ENCODE measurements at places on chromosomes 4 and X.

DNA sequence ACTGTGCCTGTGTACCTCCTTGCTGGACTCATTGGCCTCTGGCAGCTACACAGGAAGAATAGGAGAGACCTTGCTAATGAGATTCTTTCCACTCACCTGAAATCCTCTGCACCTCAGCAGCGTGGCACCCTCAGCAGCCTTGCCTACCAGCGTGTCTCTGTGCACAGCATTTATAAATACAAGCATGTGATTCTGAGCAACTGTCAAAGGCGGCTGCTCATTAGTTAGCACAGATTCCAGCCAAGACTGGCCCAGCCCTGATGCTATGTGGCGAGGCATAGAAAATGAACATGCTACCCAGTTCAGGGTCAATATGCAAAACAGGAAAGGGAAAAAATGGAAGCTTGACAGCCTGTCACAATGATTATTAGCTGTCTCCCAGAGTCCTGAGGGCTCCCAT lies 298.0 kb downstream of the C4orf33 start:
- DNase-seq = no peak

GRCh38 chr4:156547891-156548290 lies 423.7 kb downstream of the PDGFC start:
- no peak for DNase-seq

DNA sequence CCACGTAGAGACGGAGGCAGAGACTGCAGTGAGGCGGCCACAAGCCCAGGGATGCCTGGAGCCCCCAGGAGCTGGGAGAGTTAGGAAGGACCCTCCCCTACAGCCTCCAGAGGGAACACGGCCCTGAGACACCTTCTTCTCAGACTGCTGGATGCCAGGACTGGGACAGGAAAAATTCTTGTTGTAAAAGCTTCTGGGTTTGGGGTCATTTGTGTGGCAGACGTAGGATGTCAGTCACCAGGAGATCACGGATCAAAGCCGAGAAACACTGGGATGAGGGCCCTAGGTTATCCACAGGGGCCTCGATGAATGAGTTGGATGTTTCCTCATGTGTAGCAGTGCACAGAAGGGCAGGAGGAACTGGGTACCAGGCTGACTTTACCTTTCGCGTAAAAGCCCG lies 163.7 kb downstream of the SHOX start:
- DNase-seq = no peak

GRCh38 chr4:137610960-137611359 lies 78.7 kb upstream of the PCDH18 start:
- DNase-seq = no peak

DNA sequence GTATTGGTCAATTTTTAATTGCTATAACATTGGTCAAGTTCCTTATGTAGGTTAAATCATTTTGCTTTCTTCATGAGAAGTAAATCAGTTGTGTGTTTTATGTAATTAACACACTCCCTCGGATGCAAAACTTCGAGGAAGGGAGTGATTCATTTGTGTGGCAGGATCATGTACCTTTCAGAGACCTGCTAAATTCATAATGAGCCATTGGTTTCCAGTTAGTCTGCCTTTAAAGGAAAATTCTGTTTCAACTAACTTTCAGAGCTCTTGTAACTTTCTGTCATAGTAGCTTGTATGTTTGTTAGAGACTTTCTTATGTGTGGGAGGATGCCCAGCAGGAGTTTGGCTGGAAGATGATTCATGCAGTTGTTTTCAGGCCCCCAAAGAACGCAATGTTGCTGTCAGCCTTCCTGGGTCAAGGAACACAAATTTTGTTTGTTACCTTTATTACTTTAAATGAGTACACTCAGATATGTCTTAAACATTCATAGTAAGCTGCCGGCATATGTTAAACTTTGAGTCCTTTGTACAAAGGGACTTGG lies 72.1 kb downstream of the GPR101 start:
- DNase-seq = no peak

DNA sequence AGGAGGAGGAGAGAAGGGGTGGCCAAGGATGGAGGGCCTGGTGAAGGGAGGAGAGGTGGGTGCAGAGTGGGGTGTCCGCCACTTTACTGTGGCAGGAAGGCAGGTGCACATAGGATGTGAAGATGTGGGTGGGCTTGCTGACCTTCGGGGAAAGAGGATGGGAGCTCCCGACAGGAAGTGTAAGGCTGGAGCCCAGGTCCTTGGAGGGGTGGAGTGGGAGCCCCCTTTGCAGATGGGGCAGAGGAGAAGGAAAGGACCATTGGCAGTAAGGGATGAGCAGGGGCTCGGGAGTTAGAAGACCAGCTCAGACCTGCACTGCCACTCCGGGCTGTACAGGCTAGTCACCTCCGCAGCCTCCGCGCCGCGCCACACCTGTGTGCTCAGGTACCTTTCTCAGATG lies 89.5 kb downstream of the EVC start:
- DNase-seq = no peak

DNA sequence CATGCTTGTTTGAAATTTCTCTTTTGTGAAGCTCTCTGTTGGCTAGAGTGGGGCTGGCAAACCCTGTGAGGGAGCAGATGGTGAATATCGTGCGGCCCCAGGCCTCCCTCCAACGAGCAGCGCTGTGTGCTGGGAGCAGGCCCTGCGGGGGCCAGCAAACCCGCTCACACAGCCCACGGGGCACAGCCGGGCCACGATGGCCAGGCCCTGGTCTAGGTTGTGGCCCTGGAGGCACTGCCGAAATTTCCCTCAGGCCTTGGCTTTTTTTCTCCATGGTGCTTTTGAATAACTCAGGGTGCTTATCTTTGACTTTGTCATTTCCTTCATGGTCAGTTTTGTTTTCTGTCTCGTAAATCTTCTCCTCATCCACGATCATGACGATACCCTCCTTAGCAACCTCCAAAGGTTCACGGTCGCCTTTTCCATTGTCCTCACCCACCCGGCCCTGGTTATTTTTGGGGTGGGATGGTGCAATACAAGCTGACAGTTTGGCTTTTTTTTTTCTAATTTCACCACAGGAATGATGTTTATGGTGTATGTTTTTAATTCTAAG lies 20.7 kb downstream of the PCGF3 start:
- DNase-seq = no peak

DNA sequence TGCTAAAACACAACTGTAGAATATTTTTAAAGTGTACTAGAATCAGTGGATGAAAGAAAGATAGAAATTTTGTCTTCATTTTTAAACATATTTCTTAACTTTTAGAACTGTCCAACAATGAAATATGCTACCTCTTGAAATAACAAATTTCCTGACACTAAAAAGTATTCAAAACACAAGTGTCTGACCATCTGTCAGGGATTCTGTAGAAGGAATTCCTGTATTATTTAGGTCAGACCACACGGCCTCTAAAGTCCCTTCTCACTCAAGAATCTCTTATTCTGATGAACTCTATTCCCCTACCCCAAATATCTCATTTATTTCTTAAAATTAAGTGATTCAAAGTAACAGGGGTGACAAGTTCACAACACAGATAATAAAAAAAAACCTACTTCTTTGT lies 99.1 kb downstream of the MAML3 start:
- no peak for DNase-seq

DNA sequence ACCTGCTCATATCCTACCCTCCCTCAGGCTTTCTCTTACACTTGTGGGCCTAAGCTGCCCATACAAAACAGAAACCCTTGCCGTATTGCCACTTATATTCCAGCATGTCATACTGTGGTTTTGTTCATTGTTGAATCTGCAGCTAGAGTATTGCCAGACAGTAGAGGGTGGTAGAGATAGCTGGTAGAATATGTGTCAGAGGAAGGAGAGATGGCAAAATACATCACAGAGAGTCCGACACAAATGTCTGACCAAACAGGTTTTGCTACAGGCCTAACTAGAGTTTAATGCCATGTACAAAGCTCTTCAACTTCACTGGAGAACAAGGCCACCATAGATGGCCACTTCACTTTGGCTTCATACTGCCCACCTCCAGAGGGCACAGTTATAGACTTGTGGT lies 160.1 kb downstream of the EFHC2 start:
- no peak for DNase-seq

GRCh38 chrX:140034916-140035315 lies 69.6 kb upstream of the CXorf66 start:
- no peak for DNase-seq

GRCh38 chr4:112378858-112379257 lies 81.7 kb downstream of the ALPK1 start:
- DNase-seq = no peak

- DNase-seq = no peak
Observed at GRCh38 chr4:62482355-62482754, 1282.2 kb downstream of the ADGRL3 start.

- peak; percentile 70 for DNase-seq
Observed at GRCh38 chr4:108036213-108036612, 46.5 kb downstream of the HADH start.

DNA sequence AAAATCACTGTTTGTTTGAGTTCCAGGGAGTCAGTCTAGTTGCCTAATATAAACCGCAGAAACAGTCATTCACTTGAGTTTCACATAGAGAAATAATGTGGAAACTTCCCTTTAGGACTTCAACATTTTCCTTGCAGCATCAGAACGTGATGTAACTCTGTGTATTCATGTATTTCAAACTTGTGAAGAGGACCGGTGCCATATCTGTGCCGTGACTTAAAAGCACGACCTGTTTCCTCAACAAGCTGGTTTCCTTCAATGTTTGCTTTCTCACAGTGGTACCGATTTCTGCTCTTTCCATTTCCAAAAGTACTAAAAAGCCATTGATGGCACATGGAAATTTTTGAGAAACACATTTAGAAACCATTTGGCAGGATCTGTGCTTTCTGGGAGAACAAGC lies 166.6 kb upstream of the RAPGEF2 start:
- DNase-seq = no peak

DNA sequence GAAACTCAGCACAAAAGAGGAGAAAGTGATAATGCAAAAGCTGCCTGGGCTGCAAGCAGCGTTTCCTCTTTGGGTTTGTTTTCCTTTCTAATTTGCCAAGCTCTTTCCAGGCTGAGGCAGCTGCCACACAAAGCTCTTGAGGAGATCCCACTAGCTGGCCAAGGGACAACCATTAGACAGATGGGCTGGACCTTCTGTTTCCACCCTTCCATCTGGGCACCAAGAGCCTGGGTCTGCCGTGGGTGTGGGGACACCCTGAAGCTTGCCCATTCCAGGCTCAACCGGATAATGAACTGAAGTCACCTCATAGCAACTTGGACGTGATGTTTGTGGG lies 194.6 kb upstream of the C1QTNF7 start:
- DNase-seq = no peak

DNA sequence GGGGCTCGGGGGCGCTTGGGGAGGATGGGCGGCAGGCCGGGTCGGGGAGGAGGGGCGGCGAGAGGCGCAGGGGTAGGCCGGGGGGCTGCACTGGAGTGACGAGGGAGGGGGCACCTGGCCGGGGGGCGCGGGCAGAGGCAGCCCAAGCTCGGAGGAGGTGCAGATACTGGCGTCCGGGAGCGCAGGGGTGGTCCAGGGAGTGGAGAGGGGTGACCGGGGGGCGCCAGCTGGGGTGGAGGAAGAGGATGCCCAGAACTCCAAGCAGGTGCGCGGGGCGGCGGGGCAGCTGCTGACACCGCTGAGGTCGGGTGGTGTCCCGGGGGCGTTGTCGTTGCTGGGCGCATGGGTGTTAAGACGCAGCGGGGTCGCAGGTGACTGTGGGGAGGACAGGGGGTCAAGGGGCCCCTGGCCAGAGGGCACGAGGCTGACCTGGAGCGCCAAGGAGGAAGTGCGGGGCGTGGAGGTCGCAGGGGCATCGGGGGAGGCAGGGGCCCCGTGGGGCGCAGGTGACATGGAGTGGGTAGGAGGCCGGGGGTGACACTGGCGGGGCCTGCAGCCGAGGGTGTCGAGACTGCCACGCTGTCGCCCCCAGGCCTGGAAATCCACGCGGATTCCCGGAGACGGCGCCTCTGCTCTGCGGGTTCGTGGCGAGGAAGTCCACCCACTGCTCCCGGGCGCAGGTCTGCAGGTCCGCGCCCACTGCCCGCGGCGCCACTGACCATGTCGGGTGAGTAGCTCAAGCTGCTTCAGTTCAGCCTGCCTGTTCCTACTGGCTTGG lies 928 bp downstream of the GYG2 start:
- DNase-seq = no peak

DNA sequence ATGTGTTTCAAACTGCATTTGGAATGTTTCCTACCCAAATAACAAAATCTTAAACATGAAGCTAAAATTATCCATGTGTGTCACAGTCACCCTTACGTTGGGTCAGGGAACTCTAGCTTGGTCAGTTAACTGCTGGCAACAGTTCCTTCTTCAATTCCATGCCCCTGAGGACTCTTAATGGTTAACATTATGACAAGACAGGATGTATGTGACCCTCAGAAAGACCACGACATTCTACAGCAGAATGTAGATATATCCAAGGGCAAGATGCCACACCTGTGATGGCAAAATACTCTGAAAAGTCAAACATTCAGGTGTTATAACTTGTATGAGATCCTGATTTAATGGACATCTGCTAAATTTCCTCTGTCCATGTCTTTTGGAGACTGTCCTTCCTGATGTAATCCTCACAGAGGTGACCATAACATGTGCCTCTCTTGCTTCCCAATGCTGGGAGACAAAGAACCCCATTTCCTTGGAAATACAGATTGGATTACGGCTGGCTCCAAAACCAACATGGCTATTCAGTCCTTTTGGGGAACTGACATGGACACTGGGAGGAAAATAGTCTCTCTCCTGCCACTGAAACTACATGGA lies 39.1 kb downstream of the YTHDC1 start:
- no peak for DNase-seq

DNA sequence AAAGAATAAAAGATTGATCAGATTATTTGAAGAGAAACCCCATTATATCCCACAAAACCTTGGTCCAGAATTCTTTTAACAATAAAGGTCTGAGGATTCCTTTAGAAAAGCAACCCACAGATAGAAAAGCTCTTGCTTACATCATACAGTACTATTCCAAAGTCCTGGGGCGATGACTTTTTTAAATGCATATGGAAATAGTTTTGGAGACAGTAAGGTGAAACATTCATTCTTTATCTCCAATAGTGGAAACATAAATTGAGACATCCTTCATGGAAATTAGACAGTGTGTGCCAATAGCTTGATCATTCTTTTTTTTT lies 85.7 kb upstream of the UCP1 start:
- no peak for DNase-seq

GRCh38 chr4:138035781-138036258 lies 206.3 kb downstream of the SLC7A11 start:
- DNase-seq = no peak

- no peak for DNase-seq
Observed at GRCh38 chrX:103536732-103537131, 17.4 kb upstream of the RAB40A start.

GRCh38 chr4:127506283-127506682 lies 126.5 kb upstream of the INTU start:
- no peak for DNase-seq

- DNase-seq = peak; percentile 70
Observed at GRCh38 chr4:2963966-2964471, 648 bp downstream of the GRK4 start.

DNA sequence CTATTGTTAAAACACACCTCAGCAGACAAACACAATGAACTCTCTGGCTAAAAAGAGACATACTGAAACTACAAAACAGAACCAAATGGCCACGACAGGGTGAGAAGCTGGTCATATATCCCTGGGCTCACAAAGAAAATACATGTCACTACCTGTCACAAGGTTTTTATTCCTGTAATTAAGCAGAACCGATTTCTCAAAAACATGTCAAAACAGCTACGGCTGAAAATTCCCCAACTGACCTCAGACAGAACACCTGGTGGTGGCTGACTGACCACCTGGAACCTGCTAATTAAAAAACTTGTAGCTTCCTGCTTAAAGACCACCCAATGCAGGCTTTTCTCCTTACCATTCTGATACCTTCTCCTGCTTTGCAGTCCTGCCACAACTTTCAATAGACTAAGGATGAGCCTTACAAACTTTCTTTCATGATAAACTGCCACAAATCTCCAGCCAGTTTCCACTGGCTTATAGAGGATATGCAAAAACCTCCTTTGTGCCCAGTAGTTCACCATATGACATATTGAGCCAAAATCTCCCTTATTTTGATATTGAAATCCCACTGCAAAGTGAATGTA lies 571.9 kb downstream of the SPOCK3 start:
- no peak for DNase-seq

All from activated CD8-positive, alpha-beta memory T cell treated with anti-CD3 and anti-CD28 coated beads, Interleukin-2, amount 10 ng/mL, durations not matched to agents 7 days and 5 days (primary cell).